CD4-positive, alpha-beta T cell treated with Interleukin-21 for 1 hour (primary cell): ENCODE measurements at places on chromosomes 1 and 21.

DNA sequence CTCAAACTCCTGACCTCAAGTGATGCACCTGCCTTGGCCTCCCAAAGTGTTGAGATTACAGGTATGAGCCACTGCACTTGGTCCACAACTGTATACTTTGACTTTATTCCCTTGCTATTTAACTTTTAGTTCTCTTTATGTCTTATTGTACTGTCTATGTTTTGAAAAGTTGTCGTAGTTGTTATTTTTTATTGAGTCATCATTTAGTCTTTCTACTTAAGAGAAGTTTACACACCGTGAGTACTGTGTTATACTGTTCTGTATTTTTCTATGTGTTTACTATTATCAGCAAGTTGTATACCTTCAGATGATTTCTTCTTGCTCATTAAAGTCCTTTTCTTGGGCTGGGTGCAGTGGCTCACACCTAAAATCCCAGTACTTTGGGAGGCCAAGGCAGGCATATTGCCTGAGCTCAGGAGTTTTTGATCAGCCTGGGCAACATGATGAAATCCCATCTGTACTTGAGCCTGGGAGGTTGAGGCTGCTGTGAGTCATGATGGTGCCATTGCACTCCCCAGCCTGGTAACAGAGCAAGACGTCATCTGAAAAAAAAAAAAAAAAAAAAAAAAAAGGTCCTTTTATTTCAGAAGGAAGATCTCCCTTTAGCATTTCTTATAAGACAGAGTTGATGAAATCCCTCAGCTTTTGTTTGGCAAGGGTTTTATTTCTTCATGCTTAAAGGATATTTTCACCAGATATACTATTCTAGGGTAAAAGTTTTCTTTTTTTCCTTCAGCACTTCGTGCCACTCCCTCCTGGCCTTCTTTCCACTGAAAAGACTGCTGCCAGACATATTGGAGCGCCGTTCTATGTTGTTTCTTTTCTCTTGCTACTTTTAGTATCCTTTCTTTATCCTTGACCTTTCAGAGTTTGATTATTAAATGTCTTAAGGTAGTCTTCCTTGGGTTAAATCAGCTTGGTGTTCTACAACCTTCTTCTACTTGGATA lies 47.6 kb downstream of the TNFSF18 start:
- no peak for DNase-seq

DNA sequence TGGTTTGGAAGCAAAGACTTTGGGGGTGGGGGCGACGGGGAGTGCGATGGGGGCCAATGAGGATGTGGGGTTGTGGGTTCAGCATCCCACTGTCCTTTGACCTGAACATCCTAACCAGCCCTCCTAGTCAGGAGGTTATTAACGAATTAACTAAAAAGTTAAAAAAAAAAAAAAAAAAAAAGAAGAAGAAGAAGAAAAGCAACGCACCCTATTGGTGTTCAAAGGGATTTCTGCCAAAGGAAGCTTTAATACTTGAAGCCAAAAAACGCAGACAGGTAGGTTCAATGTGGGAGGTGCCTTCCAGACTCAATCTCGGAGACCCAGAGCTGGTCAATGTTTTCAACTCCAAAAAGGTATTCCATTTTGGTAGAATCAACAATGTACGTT lies 2.2 kb downstream of the CLIC6 start:
- no peak for DNase-seq

- DNase-seq, result no peak
Observed at GRCh38 chr1:173995475-173995874, 26.7 kb downstream of the RC3H1 start.

GRCh38 chr1:244964112-244964971 lies 100.0 kb upstream of the HNRNPU start:
- DNase-seq, result peak; percentile 21

DNA sequence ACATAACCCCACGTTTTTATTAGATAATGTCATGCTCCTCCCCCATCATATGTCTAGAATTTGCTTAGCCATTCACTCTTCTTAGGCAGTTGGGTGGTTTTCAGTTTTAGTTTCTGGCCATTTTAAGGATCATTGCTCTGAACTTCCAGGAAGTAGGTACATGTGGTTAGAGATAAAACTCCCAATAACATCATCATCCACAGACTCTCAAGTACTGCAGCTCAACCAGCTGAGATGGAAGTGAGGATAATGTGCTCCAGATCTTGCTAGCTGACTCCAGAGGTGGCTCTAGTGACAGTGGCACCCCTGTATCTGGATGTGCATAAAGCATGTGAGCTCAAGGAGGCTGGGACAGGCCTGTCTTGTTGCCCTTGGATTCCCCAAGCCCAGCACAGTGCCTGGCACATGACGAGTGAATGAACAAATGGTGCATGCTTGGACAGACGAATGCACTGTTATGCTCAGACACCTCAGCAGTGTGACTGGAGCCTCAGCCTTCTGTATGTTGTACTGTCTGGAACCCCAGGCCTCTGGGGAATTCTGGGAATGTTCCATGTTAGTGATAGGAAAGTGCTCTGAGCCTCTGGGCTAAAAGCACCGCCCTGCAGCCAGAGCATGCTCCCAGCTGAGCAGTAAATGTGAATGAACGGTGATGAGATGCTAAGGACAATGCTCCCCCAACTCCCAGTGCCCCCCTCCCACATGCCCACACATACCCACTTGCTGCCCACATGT lies 16.4 kb upstream of the KCNN3 start:
- DNase-seq, result no peak

- DNase-seq, result no peak
Observed at GRCh38 chr1:186418503-186418902, 42.4 kb downstream of the PDC start.

GRCh38 chr1:58852731-58853485 lies 69.1 kb upstream of the JUN start:
- DNase-seq, result no peak

DNA sequence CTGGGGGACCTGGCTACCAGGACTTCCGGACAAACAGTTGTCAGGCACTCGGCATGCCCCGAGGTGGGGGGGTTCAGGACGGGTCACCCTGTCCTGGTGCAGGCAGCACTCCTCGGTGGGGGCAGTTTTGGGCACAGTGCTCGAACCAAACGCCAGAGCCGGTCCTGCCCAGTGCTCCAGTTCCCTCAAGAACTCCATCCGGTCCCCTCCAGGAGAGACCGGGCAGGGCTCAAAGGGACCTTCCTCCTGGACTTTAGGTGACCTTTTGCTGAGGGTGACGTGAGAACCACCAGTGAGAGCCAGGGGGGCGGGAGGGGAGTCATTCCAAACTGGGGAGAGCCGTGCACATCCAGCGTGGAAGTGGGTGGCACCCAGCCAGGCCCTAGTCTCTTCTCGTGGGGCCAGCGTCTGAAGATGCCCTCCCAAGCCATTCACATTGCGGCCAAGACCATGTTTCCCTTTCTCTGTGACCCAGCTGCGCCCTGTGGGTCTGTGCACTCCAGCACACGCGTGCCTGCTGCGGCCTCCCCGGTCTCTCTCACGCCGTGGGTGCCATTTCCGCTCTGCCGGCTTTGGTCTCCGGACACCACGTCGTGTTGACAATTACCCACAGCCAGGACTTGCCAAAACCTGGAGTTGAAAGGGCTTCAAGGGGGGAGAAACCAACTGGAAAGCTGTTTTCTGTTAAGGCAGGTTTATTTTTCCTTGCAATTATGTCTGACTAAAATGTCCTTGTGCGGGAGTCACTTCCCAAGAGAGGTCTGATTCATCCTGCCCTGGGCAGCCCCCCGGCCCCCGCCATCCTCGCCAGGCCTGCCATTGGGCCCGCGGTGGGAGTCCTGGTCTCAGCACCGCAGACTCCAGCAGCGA lies 178.8 kb upstream of the ARHGEF16 start:
- no peak for DNase-seq

DNA sequence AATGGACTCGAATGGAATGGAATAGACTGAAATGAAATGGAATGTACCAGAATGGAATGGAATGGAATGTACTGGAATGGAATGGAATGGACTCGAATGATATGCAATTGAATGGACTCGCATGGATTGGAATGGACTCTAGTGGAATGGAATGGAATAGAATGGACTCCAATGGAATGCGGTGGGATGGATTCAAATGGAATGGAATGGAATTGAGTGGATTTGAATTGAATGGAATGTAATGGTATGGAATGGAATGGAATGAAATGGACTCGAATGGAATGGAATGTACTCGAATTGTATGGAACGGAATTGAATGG lies 99.6 kb upstream of the FBXO28 start:
- no peak for DNase-seq

DNA sequence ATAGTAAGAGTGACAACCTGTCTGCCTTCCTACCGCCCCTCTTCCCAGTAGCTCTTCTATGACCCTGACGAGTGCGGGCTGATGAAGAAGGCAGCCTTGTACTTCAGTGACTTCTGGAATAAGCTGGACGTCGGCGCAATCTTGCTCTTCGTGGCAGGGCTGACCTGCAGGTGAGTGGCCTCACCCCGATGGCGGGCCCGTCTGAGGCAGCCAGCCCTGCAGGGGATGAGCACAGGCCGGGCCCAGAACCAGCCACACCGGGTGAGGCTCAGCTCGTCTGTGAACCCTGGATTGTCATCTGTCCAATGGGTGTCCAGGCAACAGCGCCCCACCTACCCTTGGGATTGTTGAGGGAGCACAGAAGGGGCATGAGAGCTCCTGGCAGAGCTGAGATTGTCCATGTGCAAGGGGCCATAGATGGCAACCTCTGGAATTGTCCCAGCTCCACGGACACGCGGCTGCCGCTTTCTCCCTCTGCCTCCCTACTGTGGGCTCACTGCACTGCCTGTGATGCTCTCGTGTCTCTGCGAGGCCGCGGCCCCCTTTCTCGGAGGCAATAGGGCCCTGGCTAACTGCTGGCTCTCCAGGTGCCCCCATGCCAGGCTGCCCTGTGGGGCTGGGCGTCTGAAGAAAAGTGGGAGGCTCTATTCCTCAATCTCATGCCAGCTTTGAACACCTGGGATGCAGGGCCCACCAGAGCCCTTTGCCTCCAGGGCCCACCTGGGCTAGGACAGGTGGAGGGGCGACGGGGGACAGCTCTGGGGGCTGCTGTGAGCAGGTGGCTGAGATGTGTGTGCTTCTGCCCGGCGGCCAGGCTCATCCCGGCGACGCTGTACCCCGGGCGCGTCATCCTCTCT lies 50.0 kb upstream of the LRRC3 start:
- no peak for DNase-seq

DNA sequence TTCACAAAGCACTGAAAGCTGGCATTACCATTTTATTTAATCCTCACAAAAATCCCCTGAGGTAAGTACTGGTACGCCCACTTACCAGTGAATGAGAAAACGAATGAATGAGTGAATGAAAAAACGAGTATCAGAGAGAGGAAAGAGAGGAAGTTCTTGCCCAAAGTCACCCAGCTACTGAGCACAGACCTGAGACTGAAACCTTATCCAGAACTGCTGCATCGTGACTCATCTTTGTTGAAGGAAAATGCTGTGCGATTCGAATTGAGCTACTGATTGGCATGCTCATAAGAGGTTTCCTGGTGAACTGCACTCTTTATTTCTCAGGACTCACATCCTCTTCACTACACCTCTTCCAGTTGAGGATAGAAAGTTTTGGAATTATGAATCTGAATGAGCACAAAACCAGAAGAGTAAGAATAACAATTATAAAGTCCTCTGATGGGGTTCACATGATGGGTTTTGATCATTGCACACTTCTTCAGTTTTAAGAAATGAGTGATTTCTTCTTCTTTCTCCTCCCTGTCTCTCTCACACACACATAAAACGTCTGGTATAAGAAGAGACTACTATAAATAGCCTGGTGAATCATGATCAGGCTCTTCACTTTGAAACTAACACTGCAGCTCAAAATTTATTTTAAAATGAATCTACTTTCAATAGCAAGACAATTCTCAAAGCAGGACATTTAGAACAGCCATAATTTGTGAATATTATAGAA lies 32.1 kb downstream of the IL12RB2 start:
- DNase-seq, result no peak

DNA sequence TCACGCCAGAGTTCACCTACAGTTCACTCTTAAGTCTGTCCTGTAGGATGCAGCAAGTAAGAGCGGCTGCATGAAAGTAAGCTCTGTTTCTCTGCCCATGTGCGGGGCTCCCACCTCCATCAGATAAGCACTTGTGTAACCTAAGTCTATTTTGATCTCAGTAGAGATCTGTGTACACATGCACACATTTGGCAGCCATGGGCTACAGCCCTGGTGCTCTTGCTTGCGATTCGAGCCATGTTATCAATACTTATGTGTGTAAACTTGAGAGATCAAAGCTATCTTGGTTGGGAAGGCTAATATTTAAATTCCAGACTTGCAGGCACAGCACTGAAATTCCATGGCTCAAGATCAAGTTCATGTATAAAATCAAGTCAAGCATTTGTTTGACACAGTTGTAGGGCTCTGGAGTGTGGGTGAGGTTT lies 244.7 kb upstream of the FGGY start:
- no peak for DNase-seq

DNA sequence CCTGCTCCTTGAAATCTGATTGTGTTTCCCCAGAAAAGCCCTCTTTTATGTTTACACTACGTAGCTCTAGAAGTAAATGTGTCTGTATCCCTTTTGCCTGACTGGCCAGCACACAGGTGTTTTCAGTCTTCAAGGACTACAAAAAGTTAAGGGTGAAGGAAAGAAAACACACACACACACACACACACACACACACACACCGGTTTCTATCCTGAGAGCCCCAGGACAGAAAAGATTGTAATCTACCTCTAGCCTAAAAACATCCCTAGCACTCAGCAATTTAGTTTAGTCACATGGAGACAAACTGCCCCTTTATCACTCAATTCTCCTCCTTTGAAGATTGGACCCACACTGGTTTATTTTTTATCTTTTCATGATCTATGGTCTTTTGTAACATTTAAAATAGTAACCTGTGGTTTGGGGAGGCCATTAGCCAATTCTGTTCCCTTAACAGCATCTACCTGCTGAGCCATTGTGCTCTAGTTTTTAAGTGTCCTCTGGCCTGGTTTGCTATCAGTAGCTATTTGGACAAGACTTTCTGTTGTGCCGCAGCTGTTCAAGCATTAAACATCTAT lies 15.8 kb upstream of the TRIM45 start:
- DNase-seq, result no peak

DNA sequence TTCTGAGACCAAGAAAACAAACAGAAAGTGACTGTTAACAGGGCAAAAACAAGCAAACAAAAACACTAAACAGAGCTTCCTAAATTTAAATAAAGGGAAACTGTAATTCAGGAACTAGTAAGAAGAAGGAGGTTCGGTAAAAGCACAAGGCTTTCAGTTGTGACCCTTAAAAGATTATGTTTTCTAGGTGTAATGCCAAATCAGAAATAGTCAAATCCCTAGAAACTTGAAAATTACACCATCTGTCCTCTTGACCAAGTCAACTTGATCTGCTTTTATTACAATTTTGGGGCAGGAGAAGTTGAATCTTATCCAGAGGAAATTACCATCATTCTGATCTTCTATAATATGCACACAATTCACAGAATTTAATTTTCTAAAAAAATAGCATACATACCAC lies 754.0 kb upstream of the ADGRL4 start:
- no peak for DNase-seq

- no peak for DNase-seq
Observed at GRCh38 chr1:188708795-188709535, 1768.7 kb downstream of the BRINP3 start.

- peak; percentile 65 for DNase-seq
Observed at GRCh38 chr1:25795946-25796810, 3.8 kb upstream of the SELENON start.

DNA sequence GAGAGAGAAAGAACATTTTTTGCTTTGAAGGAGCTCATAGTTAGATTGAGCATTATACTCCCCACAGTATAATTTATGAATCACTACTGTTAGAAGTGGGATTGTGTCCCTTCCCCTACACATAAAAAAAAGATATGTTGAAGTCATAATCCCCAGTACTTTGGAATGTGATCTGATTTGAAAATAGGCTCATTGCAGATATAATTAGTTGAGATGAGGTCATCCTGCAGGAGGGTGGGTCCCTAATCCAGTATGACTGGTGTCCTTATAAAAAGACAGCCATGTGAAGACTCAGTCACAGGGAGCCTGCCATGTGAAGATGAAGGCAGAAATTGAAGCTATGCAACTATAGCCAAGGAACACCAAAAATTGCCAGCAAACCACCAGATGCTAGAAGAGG lies 76.4 kb downstream of the TGFB2 start:
- DNase-seq, result no peak
